Stimulated activated CD4-positive, alpha-beta T cell treated with anti-CD3 and anti-CD28 coated beads, Interleukin-1b, Interleukin-23, amount 100 ng/mL, for 1 hour (primary cell): ENCODE measurements at places on chromosomes 12 and 14.

- DNase-seq: no peak
These were observed 11.6 kb downstream of the RAPGEF3 start for GRCh38 chr12:47747126-47747525.

- no peak for DNase-seq
These were observed 59.2 kb downstream of the TRIM9 start for GRCh38 chr14:51035611-51036192.

GRCh38 chr14:30142216-30142615, 214.6 kb upstream of the PRKD1 start:
- DNase-seq: no peak

GRCh38 chr12:30145684-30146032, 361.9 kb upstream of the TMTC1 start:
- DNase-seq: no peak

- DNase-seq: no peak
These were observed 4.9 kb upstream of the ANKLE2 start for GRCh38 chr12:132766380-132767085.

DNA sequence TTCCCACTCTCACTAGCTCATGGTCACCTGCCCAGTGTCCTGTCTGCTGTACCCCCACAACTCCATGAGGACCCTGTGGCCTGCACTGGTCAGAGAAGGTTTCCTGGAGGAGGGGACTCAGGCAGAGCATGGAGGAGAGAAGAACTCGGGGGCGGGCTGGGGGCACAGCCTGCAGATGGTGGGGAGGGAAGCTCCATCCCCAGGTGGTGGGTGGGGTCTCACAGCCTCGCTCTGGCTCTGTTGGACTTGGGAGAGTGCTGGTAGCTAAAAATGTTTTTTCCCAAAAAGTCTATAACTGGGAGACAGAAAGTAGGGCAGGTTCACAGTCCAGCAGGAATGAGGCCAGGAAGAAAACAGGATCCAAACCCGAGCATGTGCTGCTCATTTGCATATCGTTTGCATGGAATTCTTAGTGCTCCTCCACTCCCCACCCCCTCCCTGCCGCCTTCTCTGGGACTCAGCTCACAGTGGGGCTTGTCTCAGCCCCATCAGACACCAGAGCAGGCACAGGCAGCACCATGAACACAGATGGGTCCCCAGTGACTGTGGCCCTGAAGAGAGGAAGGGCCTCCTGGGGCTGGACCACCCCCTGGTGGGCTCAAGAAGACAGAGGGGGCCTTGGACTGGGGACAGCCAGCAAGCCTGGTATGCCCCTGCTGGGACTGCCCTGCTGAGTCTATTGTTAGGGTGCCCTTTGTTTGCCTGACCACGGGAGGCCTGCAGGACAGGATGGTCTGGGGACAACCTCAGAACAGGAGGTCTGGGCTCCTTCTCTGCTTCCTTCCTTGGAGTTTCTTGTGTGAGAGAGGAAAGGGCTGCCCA, 67.0 kb upstream of the SFSWAP start:
- DNase-seq: no peak

DNA sequence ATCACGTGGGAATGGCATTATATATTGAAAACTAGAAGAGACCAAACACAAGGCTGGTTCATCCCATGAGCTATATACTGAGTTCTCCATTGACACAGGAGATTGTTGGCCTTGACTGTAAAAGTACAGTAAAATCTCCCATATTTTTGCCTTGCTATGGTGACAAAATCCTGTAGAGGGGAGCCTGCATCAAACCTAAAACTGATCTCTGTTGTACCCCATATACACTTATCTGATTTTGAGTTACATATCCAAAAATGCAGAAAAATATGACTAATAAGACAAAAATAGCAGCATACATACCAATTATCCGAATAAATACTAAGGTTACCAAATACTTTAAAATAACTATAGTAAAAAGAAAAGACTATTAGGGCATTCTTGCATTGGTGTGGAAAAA, 60.4 kb downstream of the TMTC3 start:
- DNase-seq: no peak

GRCh38 chr12:124916374-124917134, 2.1 kb upstream of the UBC start:
- DNase-seq: no peak

- no peak for DNase-seq
These were observed 32.5 kb upstream of the LALBA start for GRCh38 chr12:48602192-48602989.

- DNase-seq: no peak
These were observed 768.1 kb upstream of the TBX3 start for GRCh38 chr12:115451780-115452736.

DNA sequence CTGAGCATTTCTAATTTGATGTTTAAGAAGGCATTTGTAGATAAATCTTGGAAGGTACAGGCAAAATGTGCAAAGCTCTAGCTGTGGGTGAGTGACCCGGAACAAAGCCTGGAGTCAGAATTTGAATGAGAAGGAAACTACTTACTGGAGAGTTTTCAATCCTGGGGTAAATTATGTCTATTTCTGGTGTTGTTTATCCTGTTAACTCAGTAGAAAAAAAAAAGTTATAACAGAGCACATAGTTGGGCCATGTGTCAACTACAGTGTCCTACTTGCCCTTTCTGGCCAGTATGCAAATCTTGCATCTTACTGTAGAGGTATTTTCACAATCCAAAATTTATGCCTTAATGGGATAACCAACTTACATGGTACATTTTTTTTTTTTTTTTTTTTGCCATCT, 182.3 kb downstream of the SYNE2 start:
- no peak for DNase-seq

DNA sequence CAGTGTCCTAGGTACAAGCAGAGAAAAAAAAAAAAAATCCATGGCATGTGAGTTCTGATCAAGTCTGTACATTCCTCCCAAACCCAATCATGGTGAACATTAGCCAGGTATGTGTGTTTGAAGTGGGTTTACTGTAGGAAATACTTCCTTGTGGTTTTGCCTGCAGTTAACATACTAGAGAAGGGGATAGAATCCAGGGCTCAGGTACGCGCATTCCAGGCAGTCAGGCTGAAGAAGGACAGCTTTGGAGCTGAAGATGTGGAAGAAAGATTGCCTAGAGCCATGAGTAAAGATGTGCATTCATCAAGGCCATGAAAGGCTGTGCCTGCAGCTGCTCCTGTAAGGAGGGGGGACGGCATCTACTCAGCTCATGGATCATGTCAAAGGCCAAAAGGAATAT, 88.2 kb upstream of the NTF3 start:
- no peak for DNase-seq
